ENCODE measurements at places on chromosomes 3 and 15. TPM values are rescaled to one million over a fixed set of nuclear protein-coding genes. Genes with fewer than 3 reads are reported as not detected.

DNA sequence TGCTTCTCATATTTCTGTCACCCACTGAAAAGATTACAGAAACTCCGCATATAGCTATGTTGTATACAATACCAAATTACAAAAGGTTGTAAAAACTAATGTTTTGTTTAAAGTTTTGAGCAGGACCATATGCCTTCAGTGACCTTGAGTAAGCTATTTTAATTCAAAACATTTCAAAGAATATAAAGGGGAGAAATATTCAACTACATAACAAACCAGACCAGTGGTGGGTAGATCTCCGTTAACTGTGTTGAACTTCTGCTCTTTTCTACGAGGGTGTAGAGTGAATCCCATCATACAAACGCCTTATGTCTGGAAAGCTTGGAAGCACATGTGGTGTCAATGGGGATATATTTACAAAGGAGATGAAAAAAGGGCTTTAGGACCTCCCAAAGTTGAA lies 68.4 kb upstream of the NR2F2 start:
- no peak overlapping the region for H3K4me3 ChIP-seq
- no peaks in the 10 kb centered on the region for H3K4me1 ChIP-seq
- H3K27me3 ChIP-seq, result no peaks in the 10 kb centered on the region

PTH1R gene
- total RNA-seq, result 0.32 TPM

DNA sequence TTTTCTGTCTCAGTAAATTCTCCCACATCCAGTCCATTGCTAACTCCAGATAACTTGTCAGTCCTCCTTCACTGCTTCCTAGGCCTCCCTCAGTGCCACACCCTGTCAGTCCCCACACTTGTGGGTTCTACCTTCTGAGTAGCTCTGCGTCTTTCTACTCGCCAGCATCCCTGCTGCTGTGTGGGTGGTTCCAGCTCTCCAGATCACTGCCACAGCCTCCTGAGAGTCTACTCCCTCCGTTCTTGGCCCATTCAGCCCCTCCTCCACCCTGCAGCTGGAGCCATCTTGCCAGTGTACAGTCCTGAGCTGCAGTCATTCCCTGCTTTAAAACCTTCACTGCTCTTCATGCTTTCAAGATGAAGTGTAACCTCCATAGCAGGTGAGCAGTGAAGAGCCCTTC lies 45.3 kb downstream of the MAP2K5 start:
- H3K4me1 ChIP-seq, result no peaks in the 10 kb centered on the region
- no peak overlapping the region for H3K4me3 ChIP-seq
- H3K36me3 ChIP-seq, result peaks cover 35% of the 10 kb centered on the region
- no peaks in the 10 kb centered on the region for H3K27me3 ChIP-seq
- H3K27ac ChIP-seq, result no peak overlapping the region
- DNase-seq, result no peak

PRR23C gene
- not detected for total RNA-seq

NOX5 gene
- not detected for total RNA-seq

DNA sequence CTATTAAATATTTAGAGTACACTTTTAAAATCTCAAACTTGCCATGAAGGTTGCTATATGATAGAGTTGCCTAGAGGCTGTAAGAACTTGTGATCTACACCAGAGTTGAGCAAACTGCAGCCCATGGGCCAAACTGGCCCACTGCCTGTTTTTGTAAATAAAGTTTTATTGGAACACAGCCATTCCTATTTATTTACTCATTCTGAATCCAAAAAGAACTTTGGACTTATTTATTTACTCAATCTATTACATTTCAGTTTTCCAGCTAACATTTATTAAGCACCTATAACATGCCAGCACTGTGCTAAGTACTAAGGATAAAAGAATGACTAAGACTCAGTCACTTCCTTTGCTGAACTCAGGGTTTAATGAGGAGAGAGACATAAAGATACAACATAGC lies 403.6 kb downstream of the ERC2 start:
- H3K36me3 ChIP-seq, result no peaks in the 10 kb centered on the region
- H3K27ac ChIP-seq, result no peak overlapping the region
- no peaks in the 10 kb centered on the region for H3K4me1 ChIP-seq
- no peak overlapping the region for H3K4me3 ChIP-seq

DNA sequence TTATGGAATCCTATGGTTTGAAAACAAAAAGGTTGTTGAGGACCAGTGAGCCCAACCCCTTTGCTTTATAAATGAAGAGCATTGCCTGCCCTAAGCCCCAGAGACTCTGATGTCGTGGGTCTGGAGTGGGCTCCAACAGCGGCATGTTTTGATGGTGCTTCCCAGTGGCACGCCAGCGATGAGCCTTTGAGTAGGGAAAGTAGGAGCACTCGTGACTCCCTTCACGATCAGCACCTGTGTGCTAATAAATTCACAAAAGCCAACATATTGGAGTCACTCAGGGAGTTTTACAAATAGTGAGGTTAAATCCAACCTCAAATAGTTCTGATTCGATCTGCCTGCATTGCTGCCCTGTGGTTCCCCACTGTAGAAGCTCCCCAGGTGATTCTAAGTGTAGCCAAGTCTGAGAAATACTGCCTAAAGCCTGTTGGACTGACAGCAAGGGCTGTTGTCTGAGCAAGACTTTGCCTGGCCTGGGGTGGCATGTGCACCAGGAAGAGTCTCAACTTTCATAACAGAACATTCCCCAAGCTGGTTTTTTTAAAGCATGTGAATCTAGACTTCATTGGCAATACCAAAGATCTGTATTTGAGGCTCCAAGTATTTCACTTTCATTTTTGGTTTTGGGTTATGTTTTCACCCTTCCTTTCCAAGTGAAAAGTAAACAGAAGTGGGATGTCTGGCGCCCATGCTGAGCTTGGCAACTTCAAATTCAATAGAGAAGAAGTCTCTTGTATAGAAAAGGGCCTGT lies 9.9 kb downstream of the CCR5 start:
- no peak for DNase-seq
- H3K4me1 ChIP-seq, result peaks cover 24% of the 10 kb centered on the region
- no peak overlapping the region for H3K4me3 ChIP-seq

- H3K4me3 ChIP-seq, result no peak overlapping the region
- no peaks in the 10 kb centered on the region for H3K36me3 ChIP-seq
- no peaks in the 10 kb centered on the region for H3K27me3 ChIP-seq
- H3K27ac ChIP-seq, result no peak overlapping the region
- peaks cover 14% of the 10 kb centered on the region for H3K4me1 ChIP-seq
- no peak for DNase-seq
These were observed 4.0 kb downstream of the TRIM71 start for GRCh38 chr3:32821686-32822296.

BFSP2 gene
- not detected for total RNA-seq

DNA sequence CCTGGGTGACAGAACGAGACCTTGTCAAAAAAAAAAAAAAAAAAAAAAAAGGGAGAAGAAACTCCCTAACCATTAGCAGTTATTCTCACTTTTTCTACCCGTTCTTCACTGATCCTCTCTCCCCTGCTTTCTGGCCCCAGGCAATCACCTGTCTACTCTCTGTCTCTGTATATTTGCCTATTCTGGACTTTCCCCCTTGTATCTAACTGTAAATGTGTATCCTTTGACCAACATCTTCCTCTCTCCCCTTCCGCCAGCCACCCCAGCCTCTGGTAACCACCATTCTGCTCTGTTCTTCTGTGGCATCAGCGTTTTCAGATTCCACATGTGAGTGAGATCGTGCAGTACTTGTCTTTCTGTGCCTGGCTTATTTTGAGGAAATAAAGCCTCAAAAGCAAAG lies 6.9 kb downstream of the CYFIP1 start:
- H3K27ac ChIP-seq, result no peak overlapping the region
- H3K36me3 ChIP-seq, result no peaks in the 10 kb centered on the region
- no peaks in the 10 kb centered on the region for H3K4me1 ChIP-seq

DNA sequence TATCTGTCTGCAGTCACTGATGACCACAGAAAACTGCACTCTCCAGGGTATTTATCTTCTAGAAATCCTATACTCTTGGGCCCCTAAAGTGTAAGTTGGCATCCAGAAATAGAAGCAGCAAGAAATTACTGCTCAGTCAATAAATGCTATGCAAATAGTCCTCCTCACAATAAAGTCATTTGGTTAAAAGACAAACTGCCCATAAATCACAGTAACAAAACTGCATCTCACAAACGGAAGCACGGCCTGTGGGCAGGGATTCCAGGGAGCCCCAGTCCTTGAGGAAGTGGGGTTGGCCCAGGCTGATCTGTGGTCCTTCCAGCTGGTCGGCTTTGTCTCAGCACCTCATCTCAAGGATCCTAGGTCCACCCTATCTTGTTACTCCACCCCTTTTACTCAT lies 29.7 kb upstream of the SPATA12 start:
- no peaks in the 10 kb centered on the region for H3K4me1 ChIP-seq
- H3K36me3 ChIP-seq, result no peaks in the 10 kb centered on the region
- no peaks in the 10 kb centered on the region for H3K27me3 ChIP-seq

CADPS gene
- not detected for total RNA-seq

DNA sequence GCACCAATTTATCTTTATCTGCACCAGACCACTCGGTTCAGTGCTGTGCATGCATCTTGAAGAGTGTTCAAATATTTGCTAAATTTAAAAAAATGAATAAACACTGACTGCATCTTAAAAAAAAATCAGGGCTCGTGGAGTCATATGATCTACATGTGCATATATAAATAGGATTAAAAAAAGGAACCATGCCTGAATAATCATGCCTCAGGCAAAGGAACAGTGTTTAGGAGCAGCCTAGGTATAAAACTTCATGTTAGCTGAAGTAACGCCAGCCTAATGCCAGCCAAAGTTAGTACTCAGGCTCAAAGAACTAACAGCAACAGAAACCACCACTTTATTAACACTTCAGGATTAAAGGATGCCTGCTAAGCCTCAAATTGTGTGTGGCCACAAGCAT lies 9.5 kb downstream of the ABCC5 start:
- DNase-seq, result no peak
- H3K27ac ChIP-seq, result no peak overlapping the region
- H3K36me3 ChIP-seq, result peaks cover 13% of the 10 kb centered on the region
- no peaks in the 10 kb centered on the region for H3K27me3 ChIP-seq
